AG08395 (cell line): ENCODE measurements at places on chromosomes 1 and 21.

DNA sequence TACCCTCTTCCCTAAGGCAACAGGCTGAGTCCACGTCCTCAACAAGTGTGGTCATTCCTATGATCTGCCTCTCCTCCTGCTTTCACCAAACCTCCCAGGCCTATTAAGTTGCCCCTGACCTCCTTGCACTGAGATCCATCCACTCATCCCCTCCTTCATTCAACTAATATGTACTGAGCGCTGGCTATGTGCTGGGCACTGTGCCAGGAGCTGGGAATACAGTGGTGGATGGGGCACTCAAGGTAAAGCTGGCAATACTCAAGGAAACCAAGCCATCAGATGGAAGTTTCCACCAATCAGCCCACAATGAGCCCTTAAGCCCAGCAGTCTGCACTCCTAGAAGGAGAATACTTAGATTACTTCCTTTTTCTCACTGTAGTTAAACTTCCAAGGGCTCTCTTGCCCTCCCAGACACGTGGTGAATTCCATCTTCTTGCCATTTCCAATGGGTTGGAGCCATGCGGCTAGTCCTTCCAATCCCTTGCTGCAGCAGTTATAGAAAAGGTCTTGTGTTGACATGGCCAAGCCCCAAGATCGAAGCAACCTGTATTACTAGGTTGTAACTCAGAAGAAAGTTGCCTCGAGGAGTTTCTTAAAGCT is 279.9 kb upstream of the RUNX1 start:
- no peak for DNase-seq

GRCh38 chr21:35401476-35401875 is 352.4 kb upstream of the RUNX1 start:
- no peak for DNase-seq

DNA sequence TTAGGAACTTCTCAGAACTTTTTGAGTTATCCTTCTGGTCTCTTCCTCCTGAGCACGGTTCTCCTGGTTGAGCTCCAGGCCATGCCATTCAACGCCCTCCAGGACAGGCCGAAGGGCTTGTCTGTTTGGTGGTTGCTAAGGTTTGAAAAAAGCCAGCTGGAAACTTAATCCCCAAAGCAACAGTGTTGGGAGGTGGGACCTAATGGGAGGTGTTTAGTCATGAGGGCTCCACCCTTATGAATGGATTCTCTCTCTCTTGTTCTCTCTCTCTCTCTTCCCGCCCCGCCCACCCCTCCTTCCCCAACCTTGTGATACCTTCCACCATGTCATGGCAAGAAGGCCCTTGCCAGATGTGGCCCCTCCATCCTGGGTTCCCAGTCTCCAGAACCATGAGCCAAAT is 829 bp downstream of the KCNE1 start:
- peak; percentile 12 for DNase-seq

DNA sequence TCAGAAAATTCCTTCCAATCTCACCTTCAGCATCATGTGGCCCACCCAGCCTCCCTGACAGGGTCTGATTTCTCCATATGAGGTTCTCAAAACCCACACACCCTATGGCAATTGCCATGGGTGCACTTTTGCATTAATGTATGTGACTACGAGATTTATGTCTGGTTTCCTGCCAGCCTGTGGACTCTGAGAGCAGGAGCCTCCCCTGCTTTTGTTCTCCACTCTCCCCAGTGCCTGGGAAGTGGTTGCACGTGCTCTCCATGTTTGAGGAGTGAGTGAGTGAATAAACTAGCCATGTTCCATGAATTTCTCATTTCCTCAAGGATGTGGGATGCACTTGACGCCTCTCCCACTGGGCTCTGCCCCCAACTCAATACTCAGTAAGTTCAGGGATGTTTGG is 91.2 kb downstream of the ACTL8 start:
- no peak for DNase-seq

GRCh38 chr21:33185852-33186251 is 43.9 kb upstream of the IFNAR2 start:
- no peak for DNase-seq

GRCh38 chr21:23853796-23854379 is 1753.4 kb downstream of the MRPL39 start:
- DNase-seq, result no peak

DNA sequence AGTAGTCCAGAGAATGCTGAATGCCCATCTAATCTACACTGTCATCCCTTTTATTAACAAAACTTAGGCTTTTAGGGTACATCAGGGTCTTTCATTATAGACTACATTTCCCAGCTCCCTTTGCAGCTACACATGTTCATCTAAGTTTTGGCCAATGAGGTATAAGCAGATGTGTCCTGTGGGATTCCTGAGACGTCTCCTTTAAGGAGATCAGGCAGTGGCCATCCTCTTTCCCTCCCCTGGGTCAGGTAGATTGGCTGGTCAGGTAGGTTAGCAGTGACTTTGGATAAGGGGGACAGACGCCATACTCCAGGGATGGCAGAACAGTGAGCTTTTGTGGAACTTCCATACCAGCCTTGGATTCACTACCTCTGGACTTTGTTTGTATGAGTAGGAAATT is 188.3 kb downstream of the FGGY start:
- no peak for DNase-seq

DNA sequence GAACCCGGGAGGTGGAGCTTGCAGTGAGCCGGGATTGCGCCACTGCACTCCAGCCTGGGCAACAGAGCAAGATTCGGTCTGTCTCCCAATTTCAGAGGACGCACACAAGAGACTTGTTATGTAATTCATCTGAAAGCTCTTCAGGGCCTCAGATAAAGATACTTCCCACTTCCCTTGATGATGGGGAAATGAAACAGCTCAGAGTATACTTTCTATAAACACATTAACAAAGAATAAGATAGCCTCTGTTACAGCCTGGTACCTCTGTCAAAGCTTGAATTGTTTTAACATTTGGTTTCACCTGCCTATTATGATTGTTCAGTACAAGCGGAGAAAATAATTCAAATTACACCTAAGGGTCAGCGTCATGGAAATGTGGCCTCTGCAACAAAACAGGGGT is 622.9 kb upstream of the ADGRL4 start:
- no peak for DNase-seq

- DNase-seq, result peak; percentile 28
These were observed 505 bp downstream of the ENTREP3 start for GRCh38 chr1:155254714-155255242.

DNA sequence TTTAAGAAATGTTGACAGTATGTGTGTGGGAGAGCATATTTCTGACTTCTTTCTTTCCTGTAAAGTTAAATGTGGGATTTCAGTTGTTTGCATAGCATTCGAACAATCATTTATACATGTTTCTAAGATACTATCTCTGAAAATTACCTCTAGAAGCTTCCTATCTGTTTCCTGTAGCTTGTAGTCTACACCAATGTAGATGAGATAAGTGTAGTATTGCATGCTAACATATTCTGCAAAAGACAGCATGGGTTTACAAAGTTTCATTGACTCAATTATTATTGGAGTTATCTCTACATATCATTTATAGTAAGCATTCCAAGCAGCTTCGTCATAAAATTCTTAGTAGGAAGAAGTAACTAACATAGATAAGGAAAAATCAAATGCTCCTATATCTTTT is 98.9 kb upstream of the DPYD start:
- no peak for DNase-seq

GRCh38 chr1:156221986-156222692 is 9.3 kb downstream of the PMF1 start:
- no peak for DNase-seq

DNA sequence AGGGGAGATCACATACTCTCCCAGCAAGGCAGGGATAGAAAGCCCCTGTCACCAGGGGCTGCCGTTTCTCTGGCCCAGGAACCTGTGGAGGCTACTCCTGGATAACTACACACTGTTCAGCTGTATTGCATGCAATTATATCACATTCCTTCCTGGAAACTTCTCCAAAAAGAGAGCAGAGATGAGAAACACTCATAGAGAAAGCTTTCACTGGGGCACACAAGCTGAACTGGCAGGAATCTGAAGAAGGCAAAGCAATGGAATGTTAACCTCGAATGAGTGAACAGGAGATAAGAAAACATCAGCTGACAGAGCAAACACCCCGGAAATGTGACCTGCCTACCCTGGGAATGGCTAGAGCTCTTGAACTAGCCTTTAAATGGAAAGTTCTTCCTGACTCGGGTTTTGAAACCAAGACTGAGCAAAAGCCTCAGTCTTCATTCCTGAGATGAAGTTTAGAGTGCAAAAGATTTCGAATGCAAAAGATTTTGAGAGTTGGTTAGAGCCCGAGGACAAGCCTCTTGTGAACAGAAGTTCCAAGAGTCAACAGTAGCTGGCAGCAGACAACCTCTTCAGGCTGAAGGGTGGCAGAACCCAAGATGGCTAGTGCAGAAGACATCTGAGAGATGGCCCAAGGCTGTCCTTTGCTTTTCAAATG is 32.3 kb downstream of the CCN1 start:
- DNase-seq, result peak; percentile 81

GRCh38 chr21:41170442-41170841 is 2.5 kb downstream of the BACE2 start:
- peak; percentile 52 for DNase-seq

GRCh38 chr1:43979528-43980254 is 681 bp downstream of the B4GALT2 start:
- peak; percentile 57 for DNase-seq

- no peak for DNase-seq
These were observed 57.9 kb downstream of the TTC3 start for GRCh38 chr21:37130971-37131370.

DNA sequence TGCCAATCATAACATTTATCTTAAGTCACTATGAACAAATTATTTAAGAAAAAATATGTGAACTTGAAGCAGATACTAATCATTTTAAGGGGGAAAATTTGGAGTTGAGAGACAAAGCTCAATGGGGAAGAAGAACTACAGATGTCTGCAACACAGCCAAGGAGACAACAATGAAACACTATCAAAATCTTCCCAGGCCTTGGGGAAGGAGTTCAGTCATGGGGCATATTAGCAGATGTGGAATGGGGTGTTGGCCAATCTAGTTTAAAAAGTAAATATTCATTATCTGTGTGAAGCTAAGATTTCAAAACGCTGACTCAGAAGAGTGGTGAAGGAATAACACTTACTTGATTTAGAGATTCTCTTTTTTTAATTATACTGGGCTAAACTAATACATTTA is 671.6 kb upstream of the ZP4 start:
- no peak for DNase-seq

DNA sequence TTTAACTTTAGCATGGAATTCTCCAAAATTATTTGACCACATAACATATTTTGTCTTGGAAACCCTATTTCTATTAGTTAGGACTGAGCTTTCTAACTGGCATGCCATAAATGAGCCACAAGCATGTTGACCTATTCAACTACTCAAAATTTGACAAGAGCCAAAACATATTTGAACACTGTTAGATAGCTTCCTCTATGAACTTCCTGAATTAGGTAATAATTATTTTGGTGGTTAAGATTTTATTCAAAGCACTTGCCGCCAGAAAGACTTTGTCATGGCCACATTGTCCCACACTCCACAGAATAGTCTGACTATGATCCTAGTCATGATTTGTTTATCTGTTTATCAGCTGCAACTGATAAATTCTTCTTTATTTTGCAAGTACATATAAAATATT is 23.1 kb upstream of the CTPS1 start:
- DNase-seq, result no peak
